Stimulated activated CD4-positive, alpha-beta T cell treated with anti-CD3 and anti-CD28 coated beads, TNF-alpha, amount 100 ng/mL, for 48 hours (primary cell): ENCODE measurements at places on chromosomes 2 and 18.
A peak's percentile ranks its signal among the peaks of the same experiment; 100 is the strongest.

- DNase-seq: no peak
These were observed 29.2 kb upstream of the MSH2 start for GRCh38 chr2:47373747-47374146.

GRCh38 chr18:23763343-23763742 is 74.1 kb downstream of the LAMA3 start:
- no peak for DNase-seq

- no peak for DNase-seq
These were observed 184.5 kb downstream of the IKZF2 start for GRCh38 chr2:212966884-212967283.

- no peak for DNase-seq
These were observed 16.4 kb downstream of the TMEM18 start for GRCh38 chr2:660586-661359.

GRCh38 chr2:28664120-28664842 is 87.3 kb upstream of the PPP1CB start:
- DNase-seq: no peak

- no peak for DNase-seq
These were observed 648 bp downstream of the ARID5A start for GRCh38 chr2:96537066-96537733.

GRCh38 chr2:40244251-40244650 is 207.6 kb downstream of the SLC8A1 start:
- no peak for DNase-seq

- no peak for DNase-seq
These were observed 209.6 kb downstream of the STK39 start for GRCh38 chr2:168037778-168038177.

GRCh38 chr18:68219872-68220271 is 495.0 kb downstream of the TMX3 start:
- DNase-seq: no peak

DNA sequence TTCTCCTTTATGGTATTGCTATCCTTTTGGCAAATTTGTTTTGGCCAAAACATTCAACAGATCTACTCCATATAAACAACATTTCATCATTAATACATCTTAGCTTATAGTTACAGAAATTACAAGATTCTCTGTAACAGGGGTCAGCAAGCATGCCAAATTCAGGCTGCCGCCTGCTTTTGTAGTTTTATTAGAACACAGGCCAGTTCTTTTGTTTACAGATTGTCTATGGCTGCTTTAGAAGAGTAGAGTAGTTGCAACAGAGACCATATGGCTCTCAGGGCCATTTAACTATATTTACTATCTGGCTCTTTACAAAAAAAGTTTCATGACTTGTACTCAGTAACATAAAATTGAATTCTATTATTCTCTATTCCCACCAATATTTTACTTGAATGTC is 53.9 kb downstream of the LNPK start:
- DNase-seq: no peak

DNA sequence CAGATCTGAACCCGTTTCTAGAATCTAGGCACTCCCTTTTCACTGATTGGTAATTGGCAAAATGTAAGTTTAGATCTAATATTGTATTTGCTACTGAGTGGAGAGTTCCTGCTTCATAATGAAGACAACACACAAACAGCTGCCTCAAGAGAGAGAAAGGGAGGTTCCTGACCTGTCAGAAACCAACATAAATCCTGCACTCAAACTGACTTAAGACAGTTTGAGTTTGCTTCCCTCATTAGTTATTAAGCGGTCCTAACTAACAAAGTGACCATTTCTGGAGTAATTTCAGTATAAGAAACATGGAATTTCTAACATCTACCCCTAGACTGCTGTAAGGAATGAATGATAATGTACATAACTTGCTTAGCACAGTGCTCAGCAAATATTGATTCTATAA is 191.2 kb downstream of the METTL4 start:
- DNase-seq: no peak

DNA sequence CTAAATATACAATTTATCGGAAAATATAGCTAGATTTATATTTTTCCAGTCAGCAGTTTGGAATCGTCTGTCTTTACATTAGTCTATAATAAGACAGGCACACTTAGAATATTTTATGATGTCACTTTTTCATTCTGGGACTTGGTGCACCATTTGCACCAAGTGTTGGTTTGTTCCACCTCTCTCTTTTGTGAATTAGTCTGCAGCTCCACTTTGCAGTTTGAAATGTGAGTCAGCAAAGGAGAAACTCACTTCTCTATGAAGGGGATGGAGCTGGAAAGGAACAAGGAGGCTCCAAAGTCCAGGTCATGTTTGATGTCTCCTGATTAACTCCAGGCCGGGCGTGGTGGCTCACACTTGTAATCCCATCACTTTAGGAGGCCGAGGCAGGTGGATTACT is 63.8 kb upstream of the RTN4 start:
- DNase-seq: no peak

DNA sequence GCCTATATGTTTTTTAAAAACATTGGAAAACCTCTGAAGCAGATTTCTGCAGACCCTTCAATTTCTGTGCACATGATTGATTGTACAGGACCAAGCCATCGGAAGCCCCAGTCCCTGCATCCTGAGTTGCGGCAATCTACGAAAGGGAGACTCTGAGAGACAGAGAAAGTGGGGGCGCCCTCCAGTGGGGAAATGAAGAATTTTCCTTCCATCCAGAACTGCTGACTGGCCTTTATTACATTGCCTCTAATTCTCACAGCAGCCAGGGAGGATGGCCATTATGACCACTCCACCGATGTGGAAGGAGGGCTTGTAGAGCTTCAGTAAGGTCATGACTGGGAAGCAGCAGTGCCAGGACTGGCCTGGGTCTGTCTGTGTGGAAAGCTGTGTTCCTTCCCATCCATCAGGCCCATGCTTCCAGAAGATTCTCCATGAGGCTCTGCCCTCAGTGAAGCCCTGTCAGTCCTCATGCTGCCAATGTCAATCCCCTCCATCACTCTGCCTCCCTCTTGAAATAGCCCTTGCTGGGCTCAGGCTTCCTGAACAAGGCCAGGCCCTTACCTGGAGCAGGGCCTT is 20.0 kb upstream of the RESP18 start:
- peak; percentile 51 for DNase-seq

DNA sequence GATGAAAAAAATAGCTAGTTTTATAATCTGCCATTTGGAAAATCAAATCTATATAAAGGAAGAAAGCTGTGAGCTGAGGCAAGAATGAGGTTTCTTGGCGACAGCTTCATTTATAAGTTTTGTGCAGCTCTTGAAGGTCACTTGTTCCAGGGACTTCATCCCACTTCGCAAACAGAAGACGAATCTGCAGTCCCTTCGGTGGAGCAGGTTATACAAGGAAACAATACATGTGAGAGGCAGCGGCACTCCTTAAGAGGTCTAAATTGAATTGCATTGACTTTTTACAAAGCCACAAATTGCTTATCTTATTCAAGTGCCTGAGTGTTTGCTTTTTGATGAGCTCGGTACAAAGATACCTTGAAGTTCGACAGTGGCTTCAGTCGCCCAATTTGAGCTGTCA is 72.2 kb downstream of the C1QL2 start:
- no peak for DNase-seq

GRCh38 chr18:10015288-10015701 is 101.5 kb downstream of the VAPA start:
- DNase-seq: no peak

DNA sequence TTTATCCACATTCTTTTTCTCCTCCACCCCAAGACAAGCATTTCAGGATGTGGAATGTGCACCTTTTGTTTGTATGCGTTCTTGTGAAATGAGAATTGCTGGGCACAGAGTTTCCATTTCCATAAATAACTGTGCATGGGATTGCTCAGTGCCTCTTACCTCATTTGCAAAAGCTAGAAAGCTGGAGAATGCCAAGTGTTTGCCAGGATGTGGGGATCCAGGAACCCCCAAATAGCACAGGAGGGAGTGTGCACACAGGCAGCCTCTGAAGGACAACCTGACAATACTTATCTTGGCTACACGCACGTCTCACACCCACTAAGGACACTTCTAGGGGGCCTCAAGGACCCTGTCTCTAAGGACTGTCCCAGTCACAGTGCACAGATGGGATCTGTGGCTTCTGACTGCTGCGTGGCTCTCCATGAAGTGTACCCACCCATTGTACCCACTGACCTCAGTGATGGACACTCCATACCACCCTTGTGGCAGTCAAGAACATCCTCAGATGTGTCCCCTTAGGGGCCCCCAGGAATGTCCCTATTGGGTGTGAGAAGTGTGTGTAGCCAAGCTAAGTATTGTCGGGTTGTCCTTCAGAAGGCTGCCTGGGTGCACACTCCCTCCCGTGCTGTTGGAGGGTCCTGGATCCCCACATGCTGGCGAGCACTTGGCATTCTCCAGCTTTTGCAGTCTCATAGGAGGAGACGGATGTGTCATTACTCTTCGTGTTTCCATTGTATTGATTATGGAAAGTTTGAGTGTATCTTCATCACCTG is 38.4 kb downstream of the CAPN13 start:
- no peak for DNase-seq

- no peak for DNase-seq
These were observed 332.9 kb upstream of the DCC start for GRCh38 chr18:52007105-52007504.

GRCh38 chr2:23533338-23533695 is 148.3 kb downstream of the KLHL29 start:
- DNase-seq: no peak

DNA sequence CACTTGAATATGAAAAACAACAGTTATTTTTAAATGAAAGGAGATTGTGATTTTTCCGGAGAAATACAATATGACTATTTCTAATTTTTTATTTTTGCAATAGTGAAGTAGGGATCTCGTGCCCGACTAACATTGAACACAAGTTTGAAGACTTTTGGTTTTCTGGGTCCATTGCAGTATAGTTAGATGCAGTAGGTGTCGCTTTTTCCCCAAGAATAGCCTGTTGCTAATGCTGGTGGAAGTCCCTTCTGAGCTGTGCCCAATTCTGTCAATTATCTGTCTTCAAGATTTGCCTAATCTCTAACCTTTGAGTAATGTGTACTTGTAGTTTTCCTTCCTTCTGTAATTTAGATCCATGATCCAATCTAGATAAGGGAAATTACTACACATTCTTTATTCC is 36.5 kb downstream of the SEMA4F start:
- peak; percentile 9 for DNase-seq

DNA sequence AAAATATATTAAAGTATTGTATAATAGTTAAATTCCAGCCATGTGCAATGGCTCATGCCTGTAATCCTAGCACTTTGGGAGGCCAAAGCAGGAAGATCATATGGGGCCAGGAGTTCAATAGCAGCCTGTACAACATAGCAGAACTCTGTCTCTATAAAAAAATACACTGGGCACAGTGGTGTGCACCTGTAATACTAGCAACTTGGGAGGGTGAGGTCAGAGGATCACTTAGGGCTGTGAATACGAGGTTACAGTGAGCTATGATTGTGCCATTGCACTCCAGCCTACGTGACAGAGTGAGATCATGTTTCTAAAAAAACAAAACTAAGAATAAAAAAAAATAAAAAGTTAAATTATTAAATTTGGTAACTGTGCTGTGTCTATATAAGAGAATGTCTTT is 36.1 kb downstream of the ZRANB3 start:
- no peak for DNase-seq

DNA sequence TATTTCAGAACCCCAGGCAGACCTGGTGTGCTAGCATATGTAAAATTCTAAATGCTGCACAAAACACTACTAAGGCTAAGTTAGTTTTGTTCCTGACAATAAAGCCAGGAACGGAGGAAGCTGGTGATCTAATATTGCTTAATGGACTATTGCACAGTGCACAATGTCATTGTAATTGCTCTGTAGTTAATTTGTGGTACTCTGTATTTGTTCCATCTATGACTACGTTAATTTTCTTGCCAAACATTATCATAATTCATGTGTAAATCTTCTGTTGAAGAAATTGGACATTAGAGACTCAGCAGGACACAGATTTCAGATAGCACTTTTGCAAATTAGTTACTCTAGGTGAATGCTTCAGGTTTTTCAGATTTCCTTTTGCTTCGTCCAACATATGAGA is 232.3 kb downstream of the RIT2 start:
- no peak for DNase-seq

DNA sequence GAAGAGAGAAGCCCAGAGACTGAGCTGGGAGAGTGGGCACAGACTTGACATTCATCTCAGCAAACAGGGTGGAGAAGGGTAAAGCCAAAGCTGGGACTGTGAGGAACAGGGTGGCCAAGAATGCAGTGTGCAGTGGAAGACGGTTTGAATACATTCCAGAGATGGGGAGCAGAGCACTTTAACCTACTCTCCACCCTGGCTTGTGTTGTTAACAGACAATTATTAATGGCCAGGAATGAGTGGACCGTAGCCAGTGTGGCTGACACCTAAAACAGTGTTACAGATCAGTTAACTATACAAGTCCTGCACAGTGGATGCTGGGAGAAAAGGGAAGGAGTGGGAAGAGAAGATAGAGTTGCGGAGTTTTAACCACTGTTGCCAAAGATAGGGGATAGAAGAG is 7.4 kb upstream of the NAB1 start:
- no peak for DNase-seq

- no peak for DNase-seq
These were observed 149.6 kb downstream of the NCKAP5 start for GRCh38 chr2:133418671-133419070.

DNA sequence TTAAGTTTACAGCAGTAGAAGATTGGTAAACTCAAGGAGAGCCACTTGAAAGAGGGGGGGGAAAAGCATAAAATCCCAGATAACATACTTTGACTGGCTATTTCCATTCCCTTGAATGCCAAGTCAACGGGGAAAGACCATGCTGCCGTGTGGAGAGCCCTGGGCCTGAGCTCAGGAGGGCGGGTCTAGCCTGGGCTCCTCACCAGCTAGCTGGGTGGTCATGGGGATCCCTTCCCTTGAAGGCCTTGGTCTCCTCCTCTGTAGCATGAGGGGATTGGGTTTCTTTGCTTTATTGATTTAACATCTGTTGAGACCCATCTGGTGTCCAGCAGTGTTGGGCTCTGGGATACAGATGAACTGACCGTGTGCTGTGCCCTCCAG is 35.0 kb downstream of the TEX51 start:
- no peak for DNase-seq

DNA sequence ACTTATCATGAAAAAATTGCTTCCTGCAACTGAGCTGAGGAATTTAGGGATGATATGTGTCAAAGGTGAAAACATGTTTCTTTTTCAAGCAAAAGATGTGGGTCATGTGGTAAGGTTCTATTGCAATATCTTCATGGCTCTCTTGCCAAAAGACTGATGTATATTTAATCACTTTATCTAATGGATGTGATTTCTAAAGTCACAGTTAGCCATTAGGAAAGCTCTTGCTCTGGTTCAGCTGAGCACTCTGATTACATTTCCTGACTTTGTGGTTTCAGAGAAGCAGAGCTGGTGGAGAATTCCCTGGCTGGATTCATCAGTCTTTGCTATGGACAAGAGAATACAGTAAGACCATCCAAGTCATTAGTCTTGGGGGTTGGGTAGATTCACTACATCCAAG is 24.4 kb downstream of the SCN9A start:
- no peak for DNase-seq

GRCh38 chr2:229486673-229487072 is 215.6 kb upstream of the PID1 start:
- no peak for DNase-seq

DNA sequence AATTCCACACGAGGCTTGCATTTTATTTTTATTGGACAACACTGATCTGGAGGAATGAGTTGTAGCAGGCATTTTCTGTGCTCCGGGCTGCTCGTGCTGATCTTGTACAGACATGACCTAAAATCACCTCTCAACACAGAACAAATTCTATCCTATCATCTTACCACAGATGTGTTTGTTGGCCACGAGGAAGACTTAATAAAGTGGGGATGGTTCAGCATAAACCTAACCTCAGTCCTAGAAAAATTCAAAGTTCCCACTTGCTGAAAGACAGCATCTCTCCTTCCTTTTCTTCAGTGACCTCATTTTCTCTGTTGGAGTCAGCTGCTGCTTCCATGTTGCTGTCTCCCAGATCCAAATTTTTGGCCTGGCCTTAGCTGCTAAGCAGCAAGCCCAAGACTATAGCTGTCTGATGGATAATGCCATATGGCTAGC is 45.3 kb downstream of the RBKS start:
- no peak for DNase-seq
